ENCODE measurements at places on chromosomes 4 and X.
A peak's percentile ranks its signal among the peaks of the same experiment; 100 is the strongest.

DNA sequence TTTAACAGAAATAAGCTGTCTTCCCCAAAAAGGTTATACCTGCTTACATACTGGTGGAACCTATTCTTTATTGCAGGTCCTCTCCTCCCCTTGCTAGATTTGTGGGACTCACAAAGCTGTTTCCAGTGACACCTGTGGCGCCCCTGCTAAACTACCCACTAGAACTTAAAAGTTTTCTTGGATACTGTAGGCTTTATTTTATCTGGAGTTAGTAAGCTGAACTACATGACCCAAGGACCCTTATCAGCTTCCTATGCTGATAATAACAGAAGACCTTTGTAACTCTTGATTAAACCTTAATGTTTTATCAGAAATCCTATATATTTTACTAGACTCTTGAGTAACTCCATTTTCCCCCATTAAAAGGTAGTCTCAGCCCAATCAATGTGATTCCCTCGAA, 32.3 kb downstream of the CLDN2 start:
- no peak for DNase-seq

DNA sequence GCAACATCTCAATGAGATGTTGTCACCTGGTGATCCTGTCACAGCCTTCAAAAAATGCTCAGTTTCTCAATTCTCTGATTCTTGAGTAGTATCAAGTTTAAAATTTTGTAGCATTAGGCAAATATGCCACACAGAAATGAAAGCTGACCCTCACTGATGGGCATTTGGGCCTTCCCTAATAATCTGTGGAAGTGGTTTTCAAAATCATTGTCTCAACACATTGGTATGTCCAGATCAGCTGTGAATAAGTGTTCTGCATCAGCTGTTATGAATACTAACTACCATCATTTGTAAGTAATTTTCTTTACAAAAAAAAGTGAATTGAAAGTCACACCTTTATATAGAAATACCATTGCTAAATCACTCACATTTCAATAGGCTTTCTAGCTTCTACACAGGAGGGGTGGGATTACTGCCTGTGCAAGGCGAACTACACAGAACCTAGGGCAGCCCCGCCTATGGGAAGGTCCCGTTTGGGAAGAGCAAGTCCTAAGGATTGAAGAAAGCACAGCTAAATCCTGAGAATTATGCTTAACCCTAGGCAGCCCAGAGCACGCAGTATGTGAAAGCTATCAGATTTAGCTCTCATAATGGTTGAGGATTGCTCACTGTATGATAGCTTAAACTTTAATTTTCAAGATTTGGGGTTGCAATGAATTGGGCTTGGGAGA, 73.4 kb downstream of the GPC3 start:
- no peak for DNase-seq

- DNase-seq = no peak
These were observed 951.8 kb upstream of the IGFBP7 start for GRCh38 chr4:58061967-58062366.

DNA sequence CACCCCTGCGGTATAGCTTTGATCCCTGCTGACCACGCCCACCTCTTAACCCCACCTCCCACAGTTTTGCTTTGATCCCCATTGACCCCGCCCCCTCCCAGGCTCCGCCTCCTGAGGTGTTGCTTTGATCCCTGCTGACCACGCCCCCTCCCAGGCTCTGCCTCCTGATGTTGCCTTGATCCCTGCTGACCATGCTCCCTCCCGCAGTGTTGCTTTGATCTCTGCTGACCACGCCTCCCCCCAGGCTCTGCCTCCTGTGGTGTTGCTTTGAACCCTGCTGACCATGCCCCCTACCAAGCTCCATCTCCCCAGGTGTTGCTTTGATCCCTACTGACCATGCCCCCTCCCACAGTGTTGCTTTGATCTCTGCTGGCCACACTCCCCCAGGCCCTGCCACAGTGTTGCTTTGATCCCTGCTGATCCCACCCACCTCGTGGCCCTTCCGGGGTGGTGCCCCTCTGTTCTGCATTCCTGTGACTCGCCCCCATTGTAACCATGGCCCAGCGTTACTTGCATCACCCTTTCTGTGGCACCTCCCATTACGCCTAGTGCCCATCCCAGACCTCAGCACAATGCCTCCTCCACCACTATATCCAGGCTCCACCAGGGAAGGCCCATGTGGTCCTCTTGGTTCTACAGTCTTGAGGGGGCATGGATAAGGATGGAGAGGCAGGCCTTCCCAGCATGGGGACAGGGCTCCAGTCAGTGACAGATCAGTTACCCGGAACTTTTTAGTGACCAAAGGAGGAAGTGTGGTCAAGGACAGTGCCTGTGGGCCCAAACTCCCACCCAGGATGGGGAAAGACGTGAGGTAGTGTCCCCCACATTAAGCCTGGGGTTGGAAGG, 70.8 kb downstream of the ADRA2C start:
- no peak for DNase-seq

DNA sequence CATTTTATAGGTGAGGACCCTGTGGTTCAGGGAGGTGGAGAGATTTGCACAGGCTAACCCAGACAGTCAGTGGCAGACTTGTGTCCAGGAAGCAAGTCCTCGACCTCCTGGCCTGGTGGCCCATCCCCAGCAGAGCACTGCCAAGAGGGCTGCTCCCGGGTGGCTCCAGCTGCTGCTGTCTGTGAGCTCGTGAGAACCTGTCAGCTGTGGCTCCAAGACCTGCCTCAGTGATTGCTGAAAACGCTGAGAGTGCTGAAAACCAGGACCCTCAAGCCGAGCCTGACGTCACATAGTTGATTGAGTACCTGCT, 74.2 kb downstream of the RTL9 start:
- no peak for DNase-seq

DNA sequence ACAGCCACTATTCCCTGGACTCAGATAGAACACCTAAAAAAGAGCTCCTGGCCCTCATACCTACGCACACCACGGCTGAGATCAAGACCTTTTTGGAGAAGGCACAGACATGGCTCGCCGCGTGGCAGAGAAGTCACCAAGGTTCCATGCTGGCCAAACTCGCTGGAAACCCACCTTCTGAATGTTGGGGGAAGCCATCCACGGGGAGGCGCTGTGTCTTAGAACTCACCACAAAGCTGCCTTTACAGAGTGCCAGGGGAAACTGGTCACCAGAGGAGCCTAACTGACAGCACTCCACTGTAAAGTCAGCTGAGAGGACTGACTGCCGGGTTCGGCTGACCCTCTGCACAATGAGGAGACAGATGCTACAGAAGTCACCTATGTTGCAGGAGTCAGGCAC, 97.9 kb downstream of the NEUROG2 start:
- DNase-seq = no peak

- peak; percentile 46 for DNase-seq
These were observed at the start of gene TBL1X for GRCh38 chrX:9464435-9465371. Gene TBL1X, plus strand, starts transcription at chrX:9465058. Its CDS starts 188,529 bp downstream, at chrX:9653587.

DNA sequence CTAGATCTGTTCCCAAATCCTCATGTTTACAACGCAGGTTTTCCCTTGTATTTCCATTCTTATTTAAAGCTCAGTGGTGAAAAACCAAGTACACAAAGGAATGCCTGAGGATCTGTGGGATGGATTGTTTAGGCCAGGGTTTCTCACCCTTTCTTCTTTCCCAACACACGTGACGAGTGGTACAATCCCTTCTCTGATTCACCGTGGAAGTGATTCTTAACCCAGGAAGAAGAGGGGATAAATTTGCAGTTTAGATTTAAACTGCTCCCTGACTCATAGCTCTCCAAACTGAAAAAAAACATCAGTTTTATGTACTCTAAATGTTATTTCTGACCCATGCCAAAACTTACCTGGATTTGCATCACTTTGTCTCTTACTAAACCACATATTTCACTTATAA, 17.0 kb downstream of the PAQR3 start:
- DNase-seq = no peak

- peak; percentile 45 for DNase-seq
These were observed 1.1 kb downstream of the MECP2 start for GRCh38 chrX:154096140-154097002.

DNA sequence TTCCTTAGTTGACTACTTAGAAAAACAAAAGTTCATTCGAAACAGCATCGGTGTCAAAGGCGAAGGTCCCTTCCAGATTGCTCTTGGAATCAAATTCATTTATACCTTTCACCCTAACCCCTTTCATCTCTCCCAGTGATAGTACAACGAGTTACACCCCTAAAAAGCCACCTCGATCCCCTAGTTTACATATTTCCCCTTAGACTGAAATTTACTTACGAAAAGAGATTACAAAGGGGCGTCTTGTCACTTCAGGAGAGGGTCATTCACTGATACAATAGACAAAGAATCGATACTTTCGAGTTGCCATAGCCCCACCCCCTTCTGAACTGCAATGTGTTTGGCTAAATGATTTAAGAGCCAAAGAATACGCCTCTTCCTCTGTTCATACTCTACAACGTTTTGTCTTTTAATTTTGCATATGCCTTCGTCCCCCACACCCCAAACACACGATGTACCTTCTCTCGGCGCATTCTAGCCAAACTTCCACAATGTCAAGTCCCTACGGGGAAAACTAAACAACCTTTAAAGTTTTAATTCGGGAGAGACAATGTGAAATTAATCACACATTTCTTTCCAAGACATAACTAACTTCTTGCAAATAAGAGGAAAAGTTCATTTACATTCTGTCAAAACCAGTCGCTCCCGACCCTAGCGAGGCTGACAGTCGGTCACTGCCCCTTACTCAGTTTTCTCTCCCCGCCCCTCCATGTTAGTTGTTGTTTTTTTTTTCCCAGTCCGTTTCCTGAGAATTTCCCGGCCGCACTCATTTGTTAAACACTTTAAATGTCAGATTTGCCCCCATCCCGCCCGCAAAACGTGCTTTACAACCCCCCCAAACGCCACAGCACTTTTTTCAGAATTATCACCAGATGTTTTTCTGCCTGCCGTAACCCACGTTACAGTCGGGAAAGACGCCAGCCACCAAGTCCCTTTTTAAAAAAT, 88.6 kb downstream of the HPRT1 start:
- peak; percentile 15 for DNase-seq

GRCh38 chrX:40570346-40571093, 10.2 kb upstream of the ATP6AP2 start:
- DNase-seq = peak; percentile 22

DNA sequence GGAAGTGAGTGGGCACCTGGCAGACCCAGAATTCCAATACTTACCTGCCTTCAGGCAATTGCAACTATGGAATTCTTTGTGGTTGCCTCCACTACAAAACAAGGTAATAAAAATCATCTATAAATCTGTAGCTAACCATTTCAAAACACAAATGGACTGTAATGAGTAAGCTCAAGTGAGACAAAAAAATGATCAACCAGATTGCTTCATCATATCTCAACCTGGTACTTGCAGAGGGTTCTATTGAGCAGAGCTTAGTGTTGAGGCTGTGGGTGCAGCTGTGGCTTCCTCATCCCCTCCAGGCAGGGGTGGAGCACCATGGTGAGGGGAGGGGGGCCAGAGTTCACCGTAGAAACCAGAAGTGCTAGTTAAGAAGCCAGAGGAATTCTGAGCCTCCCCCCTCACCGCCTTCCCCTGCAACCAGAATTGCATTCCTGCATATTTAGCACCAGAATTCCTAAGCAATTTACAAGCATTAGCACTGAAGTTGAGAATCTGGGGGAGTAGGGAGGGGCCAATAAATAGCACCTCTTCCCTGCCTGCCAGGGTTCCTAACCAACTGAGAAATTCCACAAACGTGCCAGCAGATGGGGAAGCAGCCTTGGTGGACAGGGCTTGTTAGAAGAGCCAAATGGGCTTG, 11.5 kb downstream of the CTAG1A start:
- no peak for DNase-seq

DNA sequence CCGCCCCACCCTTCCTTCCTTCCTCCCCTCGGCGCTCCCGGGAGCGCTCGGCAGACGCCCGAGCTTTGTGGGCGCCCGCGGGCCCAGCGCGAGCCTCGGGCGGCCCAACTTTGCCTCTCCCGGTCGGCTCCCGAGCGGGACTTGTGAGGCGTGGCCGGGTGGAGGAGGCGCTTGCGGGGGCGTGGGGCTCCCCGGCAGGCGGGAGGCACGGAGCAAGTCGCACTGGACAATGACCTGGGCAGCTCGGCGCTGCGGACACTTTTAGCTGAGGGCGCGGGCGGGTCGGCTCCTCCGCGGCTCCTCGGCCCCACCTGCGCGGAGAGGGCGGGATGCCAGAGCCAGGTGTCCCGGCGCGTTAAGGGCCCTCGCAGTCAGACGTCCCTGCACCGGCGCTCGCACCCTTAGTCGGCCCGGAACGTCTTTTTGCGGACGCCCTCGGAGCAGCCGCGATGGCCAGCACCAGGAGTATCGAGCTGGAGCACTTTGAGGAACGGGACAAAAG, 385 bp downstream of the DCLK2 start:
- DNase-seq = no peak

GRCh38 chr4:146059865-146060264, 115.7 kb upstream of the LSM6 start:
- peak; percentile 10 for DNase-seq

DNA sequence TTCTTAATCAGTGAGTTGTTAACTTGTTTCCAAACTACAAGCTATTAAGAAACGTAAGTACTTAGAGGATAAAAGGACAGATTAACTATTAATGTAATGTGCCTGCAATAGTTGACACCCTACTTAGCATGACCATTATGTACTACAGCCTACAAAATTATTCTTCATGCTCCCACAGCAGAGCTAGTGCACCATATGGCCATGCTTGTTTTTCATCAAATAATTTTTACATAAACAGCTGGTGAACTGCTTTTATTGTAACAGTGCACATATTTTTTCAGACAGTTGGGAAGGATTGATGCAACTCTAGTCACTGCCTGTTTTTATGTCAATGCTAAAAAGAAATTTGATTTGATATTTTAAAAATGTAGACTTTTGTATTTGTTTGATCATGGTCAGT, 10.2 kb upstream of the MAGEB10 start:
- DNase-seq = no peak

GRCh38 chr4:7332216-7333023, 102.3 kb downstream of the PSAPL1 start:
- no peak for DNase-seq

Data from CD4-positive, alpha-beta T cell treated with Interleukin-21 for 1 hour (primary cell).